Stimulated activated CD8-positive, alpha-beta memory T cell treated with anti-CD3 and anti-CD28 coated beads, Interleukin-7, amount 100 ng/mL, for 1 hour (primary cell): ENCODE measurements at places on chromosomes 3 and 15.
A peak's percentile ranks its signal among the peaks of the same experiment; 100 is the strongest.

- no peak for DNase-seq
These were observed 47.4 kb upstream of the SYN2 start for GRCh38 chr3:11956781-11957180.

DNA sequence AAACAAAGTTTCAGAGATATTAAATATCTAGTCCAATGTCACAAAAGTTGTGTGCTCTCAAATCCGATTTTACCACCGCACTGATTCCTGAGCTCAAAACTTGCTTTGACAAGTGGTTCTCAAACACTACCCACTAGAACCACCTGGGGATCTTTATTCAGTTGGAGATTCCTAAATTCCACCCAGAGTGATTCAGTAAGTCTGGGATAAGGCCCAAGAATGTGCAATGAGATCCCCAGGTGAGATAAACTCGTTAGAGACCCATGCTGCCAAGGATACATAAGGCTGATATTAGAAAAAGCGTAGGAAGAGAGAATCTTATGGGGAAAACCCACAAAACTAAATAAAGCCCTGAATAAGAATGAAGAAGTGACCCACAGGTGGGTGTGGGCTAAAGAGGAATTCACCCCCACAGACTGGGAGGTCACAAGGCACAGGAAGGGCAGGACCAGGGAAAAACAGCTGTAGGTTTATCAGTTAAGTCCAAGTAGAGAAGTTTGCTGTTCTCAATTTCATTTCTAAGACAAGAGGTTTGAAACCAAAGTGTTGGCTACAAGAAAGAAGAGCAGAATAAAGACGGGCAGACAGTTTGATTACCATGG lies 11.5 kb upstream of the RPS17 start:
- no peak for DNase-seq

- DNase-seq, result no peak
These were observed 24.2 kb upstream of the GMPPB start for GRCh38 chr3:49747792-49748480.

DNA sequence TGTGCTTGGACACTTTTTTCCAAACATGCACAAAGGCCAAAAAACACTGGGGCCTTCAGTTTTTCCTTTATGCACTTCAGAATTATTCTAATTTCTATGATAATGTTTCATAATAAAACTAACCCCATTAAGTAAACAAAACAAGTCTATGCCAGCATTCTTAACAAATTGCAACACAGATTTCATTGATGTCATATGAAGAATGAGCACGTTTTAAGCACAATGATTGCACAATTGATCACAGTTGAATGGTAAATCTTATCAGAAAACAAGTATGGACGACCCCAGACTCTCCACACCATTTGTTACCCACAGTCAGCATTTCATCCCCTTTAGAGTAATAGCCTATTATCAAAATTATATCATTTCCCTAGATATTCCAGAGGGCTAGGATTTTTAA lies 46.7 kb upstream of the PROK2 start:
- DNase-seq, result no peak

GRCh38 chr15:80105193-80105592 lies 45.7 kb downstream of the ZFAND6 start:
- no peak for DNase-seq

GRCh38 chr3:168714609-168715240 lies 619.0 kb upstream of the GOLIM4 start:
- DNase-seq, result no peak

- DNase-seq, result no peak
These were observed 37.8 kb downstream of the DPPA2 start for GRCh38 chr3:109278546-109278945.

GRCh38 chr15:73928241-73928579 lies 1.9 kb downstream of the LOXL1 start:
- no peak for DNase-seq

GRCh38 chr3:17905996-17906395 lies 163.6 kb upstream of the TBC1D5 start:
- DNase-seq, result no peak

DNA sequence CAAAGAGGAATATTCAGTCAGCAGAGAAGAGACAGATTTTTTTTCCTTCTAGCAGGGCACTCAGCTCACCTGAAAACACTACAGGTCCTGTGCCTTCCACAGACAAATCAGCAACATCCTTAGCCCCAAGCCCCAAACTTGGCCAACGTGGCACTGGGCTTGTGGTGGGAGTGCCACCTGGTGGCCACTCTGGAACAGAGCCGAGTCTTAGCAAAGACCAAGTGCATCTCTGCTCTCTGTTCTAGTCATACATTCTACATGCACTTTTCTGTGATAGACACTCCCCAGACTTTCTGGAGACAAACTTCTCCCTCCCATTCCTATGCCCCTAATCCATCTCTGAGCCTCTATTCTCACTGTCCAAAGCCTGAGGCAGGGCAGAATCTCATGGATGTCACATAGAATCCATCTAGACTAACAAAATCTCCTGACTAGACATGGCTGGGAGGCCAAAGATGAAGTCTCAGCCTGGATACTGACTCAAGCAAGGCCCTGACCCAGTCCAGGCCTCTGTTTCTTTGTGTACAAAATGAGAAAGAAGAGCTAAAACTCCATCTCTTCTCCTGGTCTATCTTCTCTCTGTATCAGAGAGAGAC lies 5.1 kb upstream of the SEMA7A start:
- peak; percentile 52 for DNase-seq

GRCh38 chr15:100348578-100348977 lies 6.8 kb upstream of the ADAMTS17 start:
- no peak for DNase-seq

DNA sequence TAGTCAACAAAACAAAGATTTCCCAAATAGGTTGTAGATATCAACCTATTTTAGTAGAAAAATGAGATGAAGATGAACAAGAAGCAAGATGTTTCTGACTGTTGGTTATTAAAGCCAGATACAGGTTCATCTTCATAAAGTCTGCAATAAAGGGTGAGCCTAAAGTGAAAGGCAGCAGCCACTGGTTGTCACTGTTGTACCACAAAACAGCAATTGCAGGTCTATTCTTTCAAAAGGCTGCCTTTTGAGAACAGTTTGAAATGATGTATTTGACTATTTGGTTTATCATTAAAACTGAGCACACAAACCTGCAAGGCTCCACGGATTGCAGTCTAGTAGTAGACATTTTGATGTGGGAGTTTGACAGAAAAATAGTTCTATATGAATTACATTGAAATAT lies 543.4 kb downstream of the GBE1 start:
- no peak for DNase-seq

DNA sequence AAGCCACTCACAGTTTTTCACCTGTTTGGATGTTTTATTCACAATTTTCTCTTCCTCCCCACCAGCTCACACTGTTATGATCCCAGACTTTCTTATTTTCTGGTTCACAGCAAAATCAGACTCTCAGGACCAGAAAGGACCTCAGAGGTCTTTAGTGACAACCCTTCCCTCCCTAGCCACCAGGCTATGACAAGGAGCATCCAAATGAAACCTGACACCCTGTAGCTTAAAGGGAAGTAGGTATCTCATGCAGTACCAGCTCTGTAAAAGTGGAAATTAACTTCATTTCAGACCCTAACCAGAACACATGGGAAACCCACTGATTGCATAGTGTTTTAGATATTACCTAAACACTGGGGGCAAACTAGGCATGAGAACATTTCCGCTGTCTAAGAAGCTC lies 45.3 kb downstream of the ATP13A5 start:
- no peak for DNase-seq
